ENCODE measurements at places on chromosomes 16 and 17.

DNA sequence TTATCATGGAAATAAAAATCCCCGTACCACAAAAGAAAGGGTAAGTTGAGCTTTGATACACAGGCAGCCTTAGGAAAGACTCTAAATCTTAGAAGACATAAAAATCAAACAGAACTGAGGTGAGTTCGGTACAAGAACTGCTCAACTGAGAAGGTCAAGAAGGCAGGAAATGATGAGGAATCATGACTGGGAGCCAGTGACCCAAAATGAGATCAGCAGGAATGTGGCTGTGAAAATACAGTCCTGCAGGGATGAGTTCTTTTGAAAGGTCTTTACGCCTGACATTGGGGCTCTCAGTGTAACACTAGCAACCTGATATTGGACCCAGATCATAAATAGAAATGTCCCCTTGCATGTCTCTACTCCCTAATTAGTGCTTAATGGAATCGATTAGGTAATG, 56.3 kb upstream of the CDH11 start:
- DNase-seq = peak; percentile 72

DNA sequence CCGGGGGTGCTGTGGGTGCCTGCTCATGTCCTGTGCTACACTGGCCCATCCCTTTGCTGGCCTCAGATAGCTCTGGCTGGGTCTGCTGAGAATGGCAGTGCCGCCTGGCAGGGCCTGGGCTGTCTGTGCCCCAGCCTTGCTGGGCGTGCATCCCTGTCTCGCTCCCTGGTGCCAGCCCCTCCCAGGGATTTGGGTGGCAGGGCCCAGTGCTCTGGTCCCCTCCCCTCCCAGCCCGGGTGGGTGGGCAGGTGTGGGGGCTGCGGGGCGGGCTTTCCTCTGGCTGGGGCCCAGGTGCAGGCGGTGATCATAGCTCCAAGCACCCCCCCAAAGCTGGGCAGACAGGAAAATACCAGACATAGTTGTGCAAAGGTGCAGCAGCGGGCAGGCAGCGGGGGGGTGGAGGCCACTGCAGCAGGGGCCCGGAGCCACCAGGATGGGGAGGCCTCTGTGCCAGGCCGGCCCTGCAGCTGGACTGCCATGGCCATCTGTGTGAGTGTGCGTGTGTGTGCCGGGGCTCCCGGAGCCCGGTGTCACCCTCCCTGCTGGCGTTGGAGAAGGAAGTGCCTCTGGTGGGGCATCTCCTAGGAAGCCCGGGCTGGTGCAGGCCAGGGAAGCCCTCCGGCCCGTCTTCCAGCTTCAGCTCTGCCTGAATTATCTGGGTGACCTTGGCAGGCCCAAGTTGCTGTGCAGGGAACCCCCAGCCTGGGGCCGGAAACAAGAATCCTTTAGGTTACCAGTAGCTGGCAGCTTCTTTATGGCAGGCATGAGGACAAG, 7.4 kb downstream of the GLIS2 start:
- DNase-seq = no peak

- DNase-seq = no peak
These were observed 21.6 kb downstream of the UBALD1 start for GRCh38 chr16:4593086-4593485.

GRCh38 chr16:85948616-85949265, 49.8 kb downstream of the IRF8 start:
- DNase-seq = no peak

DNA sequence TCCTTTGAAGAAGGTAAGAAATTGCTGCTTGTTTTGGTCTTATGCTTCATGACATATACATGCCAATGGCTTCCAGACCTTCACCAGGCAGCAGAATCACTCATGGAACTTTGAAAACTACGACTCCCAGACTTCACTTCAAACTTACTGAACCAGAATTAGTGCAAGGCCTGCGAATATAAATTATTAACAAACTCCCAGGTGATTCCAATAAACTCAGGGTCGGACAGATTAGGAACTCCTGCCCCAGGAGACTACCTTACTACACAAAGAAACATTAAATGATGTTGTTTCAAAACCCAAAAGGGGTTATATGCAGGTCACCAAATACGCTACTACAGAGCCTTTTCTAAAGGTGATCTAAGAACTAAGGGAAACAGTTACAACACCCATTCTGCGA, 20.4 kb downstream of the PSME3IP1 start:
- no peak for DNase-seq

- DNase-seq = no peak
These were observed 834.0 kb downstream of the CDH11 start for GRCh38 chr16:64287655-64288528.

- DNase-seq = no peak
These were observed 38.2 kb downstream of the USP32 start for GRCh38 chr17:60353773-60354172.

- DNase-seq = no peak
These were observed 36.2 kb downstream of the RBFOX3 start for GRCh38 chr17:79574656-79575055.

DNA sequence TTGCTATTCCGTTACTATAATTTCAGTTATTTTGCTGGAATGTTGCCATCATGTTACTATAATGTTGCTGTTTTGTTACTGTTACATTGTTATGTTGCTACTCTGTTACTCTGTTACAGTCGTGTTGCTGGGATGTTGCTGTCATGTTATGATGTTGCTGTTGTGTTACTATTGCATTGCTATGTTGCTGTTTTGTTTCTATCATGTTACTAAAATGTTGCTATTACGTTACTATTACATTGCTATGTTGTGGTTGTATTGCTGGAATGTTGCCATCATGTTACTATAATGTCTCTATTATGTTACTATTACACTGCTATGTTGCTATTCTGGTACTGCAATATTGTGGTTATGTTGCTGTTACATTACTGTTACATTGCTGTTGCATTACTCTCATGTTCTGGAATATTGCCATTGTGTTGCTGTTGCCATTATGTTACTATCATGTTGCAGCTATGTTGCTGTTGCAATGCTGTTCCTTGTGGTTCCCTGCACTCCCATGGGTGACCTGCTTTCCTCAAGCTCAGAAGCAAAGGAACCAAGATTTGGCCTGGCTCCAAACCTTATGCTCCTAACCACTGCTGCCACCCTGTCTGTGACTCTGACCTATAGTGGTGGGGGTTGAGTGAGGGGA, 64.4 kb downstream of the ABCC6 start:
- DNase-seq = peak; percentile 14

GRCh38 chr16:73753931-73754330, 542.7 kb upstream of the PSMD7 start:
- no peak for DNase-seq

- DNase-seq = no peak
These were observed 18.4 kb downstream of the ABCC1 start for GRCh38 chr16:15967655-15968315.

DNA sequence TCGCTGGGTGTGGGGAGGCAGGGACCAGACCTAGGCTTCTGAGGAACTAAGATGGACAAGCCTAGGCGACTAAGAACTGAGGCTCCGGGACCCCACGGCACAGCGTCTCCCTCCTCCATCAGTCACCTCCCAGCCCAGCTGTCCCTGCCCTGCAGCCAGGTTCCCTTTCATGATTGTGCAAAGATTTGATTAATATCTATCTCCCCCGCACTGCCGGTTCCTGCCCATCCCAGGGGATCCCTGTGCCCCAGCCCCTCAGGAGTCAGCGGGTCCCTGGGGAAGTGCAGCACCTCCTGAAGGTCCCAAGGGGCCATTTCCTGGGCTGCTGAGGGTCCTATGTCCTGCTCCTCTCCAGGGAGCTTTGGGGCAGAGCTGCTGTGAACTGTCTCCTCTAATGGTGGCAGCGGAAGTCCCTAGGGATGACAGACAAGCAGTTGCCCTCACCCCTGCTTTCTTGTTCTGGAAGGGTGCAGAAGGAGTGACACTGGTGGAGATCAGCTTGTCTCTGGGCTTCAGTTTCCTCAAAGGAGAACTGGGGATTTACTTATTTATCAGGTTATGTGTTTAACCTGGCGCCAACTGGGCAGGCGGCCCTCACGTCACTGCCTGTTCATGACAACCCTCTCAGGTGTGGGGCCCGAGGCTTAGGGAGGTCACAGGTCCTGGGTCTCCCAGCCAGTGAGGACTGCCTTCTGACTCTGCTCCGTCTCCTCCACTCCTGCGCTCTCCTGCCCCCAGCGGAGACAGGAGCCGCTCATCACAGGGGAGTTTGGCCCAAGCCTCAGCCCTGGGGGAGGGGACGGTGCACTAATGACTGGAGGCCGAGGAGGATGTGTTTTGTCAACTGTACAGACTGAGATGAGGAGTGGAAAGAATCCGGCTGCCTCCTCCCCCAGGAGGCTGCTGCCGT, 1.9 kb upstream of the C16orf74 start:
- peak; percentile 32 for DNase-seq

GRCh38 chr17:17071531-17072360, 29.5 kb downstream of the MPRIP start:
- DNase-seq = peak; percentile 20

GRCh38 chr16:85720302-85720637, 30.6 kb downstream of the C16orf74 start:
- peak; percentile 47 for DNase-seq

DNA sequence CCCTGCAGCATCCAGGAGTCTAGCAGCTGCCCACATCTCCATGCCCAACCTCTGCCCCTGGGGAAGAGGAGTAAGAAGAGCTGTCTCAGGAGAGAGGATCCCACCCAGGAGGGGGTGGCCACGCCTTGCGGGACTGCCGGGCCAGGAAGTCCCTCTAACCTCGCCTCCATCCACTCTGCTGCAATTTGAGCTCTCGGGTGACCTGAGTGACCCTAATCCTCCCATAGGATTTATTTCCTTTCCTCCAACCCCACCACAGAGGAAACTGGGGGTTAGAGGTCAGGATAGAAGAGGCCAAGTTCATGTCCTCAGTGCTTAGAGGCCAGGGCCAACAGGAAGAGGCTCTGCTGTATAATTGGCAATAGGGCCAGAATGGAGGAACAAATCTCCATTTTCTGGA, 22.6 kb upstream of the NGFR start:
- no peak for DNase-seq

GRCh38 chr17:59534583-59534982, 30.8 kb upstream of the DHX40 start:
- peak; percentile 14 for DNase-seq

GRCh38 chr17:59202320-59202719, 7.5 kb upstream of the SMG8 start:
- DNase-seq = no peak

GRCh38 chr16:371515-372301, 1.4 kb upstream of the MRPL28 start:
- DNase-seq = no peak

DNA sequence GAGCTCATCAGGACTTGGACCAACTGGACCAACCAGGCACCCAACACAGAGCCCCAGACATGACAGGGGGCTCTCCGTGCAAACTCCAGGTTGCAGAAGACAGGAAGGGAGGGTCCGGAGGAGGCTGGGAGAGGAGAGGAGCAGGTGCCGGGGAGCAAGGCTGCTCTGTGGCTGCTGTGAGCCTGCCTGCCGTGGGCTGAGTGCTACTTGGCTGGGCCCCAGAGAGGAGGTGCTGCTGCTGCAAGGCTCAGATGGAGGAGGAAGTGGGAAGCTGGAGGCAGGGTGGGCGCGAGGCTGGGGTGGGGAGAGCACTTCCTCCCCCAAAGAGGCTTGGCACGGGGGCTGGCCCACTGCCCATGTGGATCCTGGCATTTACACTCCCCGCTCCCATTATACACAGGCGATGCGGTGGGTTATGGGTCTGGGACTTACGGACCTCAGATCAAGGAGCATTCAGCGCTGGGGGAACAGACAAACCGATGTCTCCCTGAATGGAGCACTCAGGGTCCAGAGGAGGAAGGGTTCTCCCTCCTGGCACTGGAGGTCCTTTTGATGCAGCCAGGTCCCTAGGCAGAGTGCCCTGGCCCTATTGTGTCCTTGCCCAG, 15.9 kb downstream of the EPOP start:
- DNase-seq = no peak

- DNase-seq = no peak
These were observed 53.4 kb downstream of the EMP2 start for GRCh38 chr16:10526962-10527361.

DNA sequence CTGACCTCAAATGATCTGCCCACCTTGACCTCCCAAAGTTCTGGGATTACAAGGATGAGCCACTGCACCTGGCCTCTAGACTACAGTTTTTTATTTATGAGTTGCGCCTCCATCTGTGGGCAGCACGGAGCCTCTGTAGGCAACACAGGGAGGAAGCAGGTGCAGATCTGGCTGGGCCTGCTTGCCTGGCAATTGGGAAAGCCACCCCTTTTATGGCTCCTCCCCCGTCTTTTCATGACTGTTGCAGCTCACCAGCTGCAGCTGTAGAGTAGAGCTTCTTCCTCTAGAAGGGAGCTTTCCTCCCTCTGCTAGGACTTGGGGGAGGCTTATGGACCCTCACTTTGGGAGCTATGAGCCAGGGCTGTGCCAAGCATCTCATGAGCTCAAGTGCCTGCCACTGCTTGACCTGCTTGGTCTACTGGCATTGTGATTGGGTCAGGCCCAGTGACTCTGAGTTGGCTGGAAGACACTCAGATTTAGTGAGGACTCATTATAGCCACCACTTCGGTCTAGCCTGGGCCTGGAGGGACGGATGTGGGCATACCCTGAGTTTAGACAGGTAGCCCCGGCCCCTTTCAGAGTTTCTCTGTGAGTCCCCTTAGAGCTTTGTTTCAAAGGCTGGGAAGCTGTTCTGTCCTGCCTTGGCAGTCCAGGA, 6.9 kb upstream of the SLC7A6 start:
- DNase-seq = peak; percentile 31

Measured in EH (cell line).